ENCODE measurements at places on chromosomes 16 and 17. TPM values are rescaled to one million over a fixed set of nuclear protein-coding genes. Genes with fewer than 3 reads are reported as not detected.

The KRTAP4-5 gene
- total RNA-seq = not detected

The CDH8 gene
- 0.04 TPM for total RNA-seq

The TP53TG3 gene
- not detected for total RNA-seq

The KRTAP4-9 gene
- not detected for total RNA-seq

The GNGT2 gene
- total RNA-seq = not detected

The TMEM114 gene
- total RNA-seq = not detected

The MMP25 gene
- total RNA-seq = not detected

The PLK1 gene
- total RNA-seq = 1.2 TPM

DNA sequence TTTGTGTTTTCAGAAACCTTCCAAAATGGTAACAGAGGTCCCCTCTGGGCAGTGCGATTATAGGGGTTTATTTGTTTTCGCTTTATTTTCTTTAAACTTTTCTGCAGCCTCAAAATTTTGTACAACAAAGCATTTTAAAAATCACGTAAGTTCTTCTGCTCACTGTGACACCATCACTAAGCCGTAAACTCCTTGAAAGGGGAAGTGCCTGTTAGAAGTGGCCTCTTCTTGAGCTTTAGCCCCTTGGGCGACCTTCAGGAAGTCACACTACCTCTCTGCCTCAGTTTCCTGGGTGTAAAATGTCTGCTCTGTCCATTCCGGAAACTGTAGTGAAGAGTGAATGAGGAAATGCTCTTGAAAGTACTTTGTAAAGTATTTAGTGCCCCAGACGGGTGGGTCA, 26.6 kb downstream of the ARHGAP27 start:
- no peak overlapping the region for H3K4me3 ChIP-seq
- peaks cover 9% of the 10 kb centered on the region for H3K27me3 ChIP-seq
- peaks cover under 1% of the 10 kb centered on the region for H3K4me1 ChIP-seq
- H3K27ac ChIP-seq = no peak overlapping the region
- no peaks in the 10 kb centered on the region for H3K36me3 ChIP-seq
- no peak for DNase-seq

DNA sequence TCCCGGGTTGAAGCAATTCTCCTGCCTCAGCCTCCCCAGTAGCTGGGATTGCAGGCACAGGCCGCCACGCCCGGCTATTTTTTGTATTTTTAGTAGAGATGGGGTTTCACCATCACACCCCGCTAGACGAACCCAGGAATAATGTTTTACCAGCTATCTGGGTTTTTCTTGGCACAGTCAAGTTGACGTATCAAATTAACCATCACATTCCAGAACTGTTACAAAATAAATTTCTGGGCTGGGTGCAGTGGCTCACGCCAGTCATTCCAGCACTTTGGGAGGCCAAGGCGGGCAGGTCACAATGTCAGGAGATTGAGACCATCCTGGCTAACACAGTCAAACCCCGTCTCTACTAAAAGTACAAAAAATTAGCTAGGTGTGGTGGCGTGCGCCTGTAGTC, 501.2 kb downstream of the SHISA9 start:
- no peak overlapping the region for H3K4me3 ChIP-seq
- H3K27me3 ChIP-seq = no peaks in the 10 kb centered on the region
- no peak overlapping the region for H3K27ac ChIP-seq
- no peaks in the 10 kb centered on the region for H3K36me3 ChIP-seq
- no peaks in the 10 kb centered on the region for H3K4me1 ChIP-seq
- DNase-seq = no peak

DNA sequence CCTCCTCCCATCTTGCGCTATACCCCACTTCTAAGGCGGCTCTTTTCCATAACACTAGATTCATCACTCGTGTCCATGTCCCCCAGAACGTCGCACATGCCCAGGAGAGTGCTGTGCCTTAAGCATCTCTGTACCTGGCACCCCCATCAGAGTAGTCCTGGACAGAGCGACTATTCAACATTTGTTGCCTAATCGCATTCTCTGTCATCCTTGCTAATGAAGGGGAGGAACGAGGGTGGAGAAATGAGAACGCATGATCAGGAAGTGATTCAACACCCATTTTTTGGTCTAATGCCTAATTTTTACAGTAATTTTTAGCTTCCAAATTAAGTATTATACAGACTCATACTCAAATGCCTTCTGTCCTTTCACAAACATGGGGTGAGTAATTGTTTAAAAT, 53.2 kb downstream of the SLC39A11 start:
- H3K36me3 ChIP-seq = no peaks in the 10 kb centered on the region
- DNase-seq = no peak
- H3K4me3 ChIP-seq = no peak overlapping the region
- peaks cover 8% of the 10 kb centered on the region for H3K4me1 ChIP-seq
- no peaks in the 10 kb centered on the region for H3K27me3 ChIP-seq
- H3K27ac ChIP-seq = no peak overlapping the region

- peak overlapping the region; percentile 84 for H3K27ac ChIP-seq
- H3K4me1 ChIP-seq = peaks cover 27% of the 10 kb centered on the region
- H3K36me3 ChIP-seq = peaks cover 7% of the 10 kb centered on the region
- no peaks in the 10 kb centered on the region for H3K27me3 ChIP-seq
Observed at GRCh38 chr16:4691666-4692412, 1.5 kb upstream of the NUDT16L1 start.

DNA sequence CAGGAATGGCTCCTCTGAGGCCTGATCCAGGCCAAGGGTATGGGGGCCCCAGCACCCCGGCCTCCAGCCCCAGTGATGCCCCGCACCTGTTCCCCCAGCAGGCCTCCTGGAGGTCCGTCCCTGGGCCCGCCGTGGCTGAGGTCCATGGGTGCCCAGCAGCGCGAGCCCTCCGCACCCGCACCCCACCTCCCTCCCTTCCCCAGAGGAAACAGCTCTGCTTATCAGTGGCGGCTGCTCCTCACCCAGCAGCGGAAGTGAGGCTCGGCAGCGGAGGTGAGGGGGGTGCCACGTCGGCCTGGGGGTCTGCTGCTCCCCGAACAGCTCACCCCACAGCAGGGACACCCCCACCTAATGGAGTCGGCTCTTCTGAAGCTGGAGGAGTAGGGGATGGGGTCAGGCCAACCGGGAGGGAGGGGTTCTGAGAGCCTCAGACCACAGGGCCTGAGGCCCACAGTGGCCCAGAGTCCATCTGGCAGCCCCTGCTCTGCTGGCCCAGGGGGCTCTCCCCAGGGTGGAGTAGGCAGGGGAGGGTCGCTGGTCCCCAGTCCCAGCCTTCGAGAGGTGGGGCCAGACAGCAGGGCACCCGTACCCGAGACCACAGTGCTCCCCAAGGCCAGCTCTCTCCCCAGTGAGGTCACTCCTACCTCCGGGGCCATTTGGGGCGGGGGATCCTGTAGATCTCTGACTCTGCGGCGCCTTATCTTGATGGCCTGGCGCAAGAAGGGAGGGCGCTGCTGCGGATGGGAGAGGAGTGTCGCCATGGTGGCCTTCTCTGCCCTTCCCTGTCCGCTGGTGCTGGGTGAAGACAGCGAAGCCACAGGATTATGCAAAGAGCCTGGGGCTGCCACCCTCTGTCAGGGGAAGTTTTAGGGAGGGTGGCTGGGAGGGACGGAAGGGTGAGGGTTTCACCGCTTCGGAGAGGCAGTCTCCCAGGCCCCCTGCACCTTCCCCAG, at the start of gene UNC13D:
Gene UNC13D, minus strand, starts transcription at position 828 of the 953 bp plus-strand sequence. Its CDS starts 67 bp downstream, at position 761.
- no peak for DNase-seq
- H3K4me3 ChIP-seq = no peak within 1 kb of the TSS
- peaks cover 42% of the 10 kb centered on the region for H3K36me3 ChIP-seq
- peak within 1 kb of the TSS; percentile 95 for H3K27ac ChIP-seq
- peaks cover 38% of the 10 kb centered on the region for H3K4me1 ChIP-seq

GRCh38 chr17:72223866-72224291, 103.1 kb downstream of the SOX9 start:
- H3K27ac ChIP-seq = no peak overlapping the region
- H3K36me3 ChIP-seq = no peaks in the 10 kb centered on the region
- no peaks in the 10 kb centered on the region for H3K4me1 ChIP-seq
- peaks cover 21% of the 10 kb centered on the region for H3K27me3 ChIP-seq
- H3K4me3 ChIP-seq = no peak overlapping the region
- DNase-seq = no peak

DNA sequence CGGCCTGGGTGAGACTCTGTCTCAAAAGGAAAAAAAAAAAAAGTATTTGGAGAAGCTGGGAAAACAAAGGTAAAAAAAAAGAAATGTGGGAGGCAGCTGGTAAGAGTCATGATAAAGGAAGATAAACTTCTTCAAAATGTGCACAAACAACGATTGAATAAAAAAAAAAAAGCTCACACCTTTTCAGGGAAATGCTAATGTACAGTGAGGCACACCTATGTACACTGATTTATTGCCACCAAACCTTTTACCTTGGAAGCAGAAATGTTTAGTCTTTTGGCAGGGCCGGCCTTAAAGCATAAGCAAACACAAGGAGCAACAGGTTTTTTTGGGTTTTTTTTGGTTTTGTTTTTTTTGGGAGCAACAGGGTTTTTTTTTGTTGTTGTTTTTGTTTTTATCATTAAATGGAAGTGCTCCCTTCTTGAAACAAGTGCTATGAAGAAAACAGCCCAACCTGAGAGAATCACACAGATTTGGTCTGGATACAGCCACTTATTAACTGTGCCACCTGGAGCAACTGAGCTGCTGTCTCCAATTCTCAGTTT, 29.8 kb upstream of the KCNJ2 start:
- H3K27ac ChIP-seq = peak overlapping the region; percentile 95
- H3K4me1 ChIP-seq = peaks cover 25% of the 10 kb centered on the region
- H3K36me3 ChIP-seq = no peaks in the 10 kb centered on the region
- H3K4me3 ChIP-seq = no peak overlapping the region
- no peak for DNase-seq

DNA sequence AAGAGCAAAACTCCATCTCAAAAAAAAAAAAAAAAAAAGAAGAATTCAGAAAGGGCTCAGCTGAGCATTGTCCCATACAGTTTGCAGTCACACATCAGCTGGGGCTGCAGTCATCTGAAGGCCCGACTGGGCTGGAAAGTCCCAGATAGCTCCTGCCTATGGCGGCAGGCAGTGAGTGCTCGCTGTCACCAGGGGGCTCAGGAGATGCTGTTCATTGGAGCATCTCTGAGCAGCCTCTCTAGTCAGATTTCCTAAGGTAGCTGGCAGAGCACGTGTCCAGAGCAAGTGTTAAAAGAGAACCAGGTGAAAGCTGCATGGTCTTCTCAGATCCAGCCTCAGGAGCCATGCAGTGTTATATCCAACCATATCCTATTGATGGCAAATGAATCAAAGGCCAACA, 75.8 kb downstream of the WSCD1 start:
- H3K4me1 ChIP-seq = no peaks in the 10 kb centered on the region
- H3K27me3 ChIP-seq = peaks cover 3% of the 10 kb centered on the region
- no peaks in the 10 kb centered on the region for H3K36me3 ChIP-seq
- H3K4me3 ChIP-seq = no peak overlapping the region

GRCh38 chr17:59872351-59872750, 20.4 kb downstream of the TUBD1 start:
- H3K4me3 ChIP-seq = no peak overlapping the region
- no peaks in the 10 kb centered on the region for H3K4me1 ChIP-seq
- H3K36me3 ChIP-seq = no peaks in the 10 kb centered on the region
- no peak for DNase-seq

GRCh38 chr17:76635039-76635438, 8.5 kb downstream of the ST6GALNAC1 start:
- no peak overlapping the region for H3K27ac ChIP-seq
- no peaks in the 10 kb centered on the region for H3K27me3 ChIP-seq
- H3K36me3 ChIP-seq = no peaks in the 10 kb centered on the region
- DNase-seq = no peak
- no peaks in the 10 kb centered on the region for H3K4me1 ChIP-seq

- peaks cover 41% of the 10 kb centered on the region for H3K36me3 ChIP-seq
- H3K27ac ChIP-seq = no peak overlapping the region
- H3K4me1 ChIP-seq = no peaks in the 10 kb centered on the region
- no peak for DNase-seq
- no peak overlapping the region for H3K4me3 ChIP-seq
- H3K27me3 ChIP-seq = no peaks in the 10 kb centered on the region
Observed at GRCh38 chr17:62601471-62601870, 26.0 kb upstream of the MRC2 start.

DNA sequence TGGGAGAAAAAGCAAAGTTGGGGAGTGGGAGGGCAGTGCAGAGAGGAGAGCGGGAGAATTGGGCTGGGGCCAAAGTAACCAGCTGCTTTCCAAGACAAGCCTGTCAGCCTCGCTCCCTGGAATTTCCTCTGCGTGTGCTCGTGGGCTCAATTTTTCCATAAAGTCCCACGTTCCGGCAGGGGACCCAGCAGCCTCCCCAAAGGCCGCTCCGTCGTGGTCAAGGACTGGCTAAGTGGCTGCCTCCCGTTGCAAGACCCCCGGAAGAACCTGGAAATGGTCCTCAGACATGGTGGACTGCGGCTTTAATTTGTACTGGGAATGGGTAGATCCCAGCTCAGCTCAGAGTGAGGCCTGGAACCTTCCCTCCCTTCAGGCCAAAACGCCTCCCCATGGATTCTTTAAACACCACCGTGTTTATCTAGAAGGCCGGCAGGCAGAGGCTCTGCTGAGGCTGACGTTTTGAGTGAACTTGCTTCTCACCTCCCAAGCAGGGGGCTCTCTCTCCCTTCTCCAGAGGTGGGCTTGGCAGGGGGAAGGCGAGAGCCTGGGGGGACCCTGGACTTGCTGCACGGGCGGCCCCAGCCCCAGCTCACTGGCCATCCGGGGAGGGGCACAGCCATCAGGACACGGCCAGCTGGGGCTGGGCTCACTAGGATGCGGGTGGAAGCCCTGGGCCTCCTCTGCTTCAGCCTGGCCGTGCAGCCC, 190.0 kb downstream of the C16orf95 start:
- DNase-seq = no peak
- no peaks in the 10 kb centered on the region for H3K36me3 ChIP-seq
- peaks cover 26% of the 10 kb centered on the region for H3K27me3 ChIP-seq
- H3K4me1 ChIP-seq = no peaks in the 10 kb centered on the region
- H3K4me3 ChIP-seq = no peak overlapping the region
- H3K27ac ChIP-seq = no peak overlapping the region

GRCh38 chr16:18827890-18828289, 26.5 kb upstream of the ARL6IP1 start:
- no peak for DNase-seq
- H3K27me3 ChIP-seq = no peaks in the 10 kb centered on the region
- no peaks in the 10 kb centered on the region for H3K4me1 ChIP-seq
- H3K4me3 ChIP-seq = no peak overlapping the region
- no peak overlapping the region for H3K27ac ChIP-seq
- H3K36me3 ChIP-seq = peaks cover 61% of the 10 kb centered on the region

GRCh38 chr16:75074920-75075687, 41.5 kb downstream of the LDHD start:
- peaks cover 43% of the 10 kb centered on the region for H3K4me1 ChIP-seq
- H3K27ac ChIP-seq = no peak overlapping the region
- H3K36me3 ChIP-seq = no peaks in the 10 kb centered on the region
- H3K27me3 ChIP-seq = no peaks in the 10 kb centered on the region
- no peak for DNase-seq

GRCh38 chr17:64017381-64017980, 3.0 kb downstream of the ICAM2 start:
- H3K27ac ChIP-seq = peak overlapping the region; percentile 81
- no peaks in the 10 kb centered on the region for H3K36me3 ChIP-seq
- H3K27me3 ChIP-seq = no peaks in the 10 kb centered on the region
- no peak for DNase-seq
- H3K4me1 ChIP-seq = peaks cover 3% of the 10 kb centered on the region
- no peak overlapping the region for H3K4me3 ChIP-seq

- peak within 1 kb of the TSS; percentile 75 for H3K4me3 ChIP-seq
- peak; percentile 78 for DNase-seq
- H3K36me3 ChIP-seq = peaks cover 6% of the 10 kb centered on the region
- no peaks in the 10 kb centered on the region for H3K27me3 ChIP-seq
Observed at GRCh38 chr16:3305109-3306068, at the start of the genes TIGD7 and ZNF75A. Gene TIGD7, minus strand, starts transcription at chr16:3305430. Its CDS starts 4,816 bp downstream, at chr16:3300614. Gene ZNF75A, plus strand, starts transcription at chr16:3305497. Its CDS starts 2,932 bp downstream, at chr16:3308429.

GRCh38 chr17:58327363-58328194, 1.0 kb downstream of the TSPOAP1 start:
- no peaks in the 10 kb centered on the region for H3K36me3 ChIP-seq
- H3K4me3 ChIP-seq = no peak overlapping the region
- H3K27me3 ChIP-seq = peaks cover 3% of the 10 kb centered on the region
- DNase-seq = no peak

All from gastrocnemius medialis (tissue), 4 donors.